Peyer's patch (tissue), 4 donors: ENCODE measurements at places on chromosomes 5 and 9.

- no peak for DNase-seq
These were observed 66.9 kb upstream of the UBTD2 start for GRCh38 chr5:172350212-172351181.

- no peak for DNase-seq
These were observed 130.4 kb upstream of the BASP1 start for GRCh38 chr5:17087035-17087434.

GRCh38 chr9:112262577-112262976, 70.8 kb downstream of the PTBP3 start:
- no peak for DNase-seq

DNA sequence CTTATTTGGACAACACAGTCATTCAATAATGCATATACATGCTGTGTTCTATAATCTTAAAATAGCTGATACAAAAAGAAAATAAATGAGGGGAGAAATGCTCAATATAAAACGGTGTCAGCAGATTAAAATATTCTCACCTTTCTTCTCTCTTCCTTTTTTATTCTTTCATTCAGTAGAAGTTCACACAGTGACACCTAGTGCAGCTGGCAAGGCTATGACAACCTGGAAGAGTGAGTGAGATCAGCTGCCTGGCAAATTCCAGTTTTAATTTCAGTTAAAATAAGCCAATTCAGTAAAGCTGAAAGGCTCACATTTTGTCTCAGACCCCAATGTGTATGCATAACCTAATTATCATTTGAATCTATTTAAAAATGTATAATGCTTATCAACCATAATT, 150.3 kb downstream of the RASEF start:
- DNase-seq = no peak
